ENCODE measurements at places on chromosomes 7 and 10.

- peak; percentile 65 for DNase-seq
Measured at GRCh38 chr10:100829097-100829870, 83.5 kb upstream of the SLF2 start.

- no peak for DNase-seq
Measured at GRCh38 chr10:88974012-88974411, 16.6 kb upstream of the FAS start.

DNA sequence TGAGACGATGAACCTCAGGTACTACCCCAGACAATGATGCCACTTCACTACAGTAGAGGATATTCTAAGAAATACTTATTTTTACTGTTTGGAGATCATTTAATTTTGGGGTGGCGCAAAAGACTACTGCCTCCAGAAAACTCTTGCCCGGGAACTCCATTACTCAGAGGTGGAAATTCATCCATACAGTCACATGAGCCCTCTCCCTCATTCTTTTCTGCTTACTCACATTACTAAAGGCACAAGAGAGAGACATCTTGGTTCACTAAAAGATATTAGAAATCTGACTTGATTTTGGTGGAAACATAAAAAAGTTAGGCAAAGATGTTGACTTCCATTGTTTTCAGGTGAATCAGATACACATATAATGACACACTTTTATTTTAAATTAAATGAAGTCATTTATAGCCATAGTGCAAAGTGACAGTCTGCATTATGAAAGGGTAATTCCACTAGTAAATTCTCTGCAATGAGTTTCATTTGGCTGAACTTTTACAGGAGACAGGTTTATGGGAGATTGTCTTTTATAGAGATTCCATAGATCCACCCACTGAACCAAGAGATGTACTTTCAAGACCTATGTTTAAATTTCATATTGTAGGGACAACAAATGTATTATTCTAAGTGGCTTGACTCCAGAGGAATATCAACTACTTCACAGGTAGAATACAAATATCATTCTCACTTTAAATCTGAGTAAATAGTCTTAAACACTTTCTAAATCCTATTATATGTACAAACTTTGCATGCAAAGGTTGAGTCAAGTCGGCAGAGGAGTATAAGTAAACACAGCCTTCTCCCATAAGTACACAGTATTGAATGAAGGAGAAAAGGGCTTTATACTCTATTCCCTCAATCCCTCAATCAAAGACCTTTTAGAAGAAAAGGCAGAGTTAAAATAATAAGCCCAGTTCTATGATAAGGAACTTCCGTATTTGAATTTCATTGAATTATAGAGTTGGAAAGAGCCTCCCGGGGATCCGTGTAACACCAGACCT is 18.8 kb downstream of the NEBL start:
- no peak for DNase-seq

DNA sequence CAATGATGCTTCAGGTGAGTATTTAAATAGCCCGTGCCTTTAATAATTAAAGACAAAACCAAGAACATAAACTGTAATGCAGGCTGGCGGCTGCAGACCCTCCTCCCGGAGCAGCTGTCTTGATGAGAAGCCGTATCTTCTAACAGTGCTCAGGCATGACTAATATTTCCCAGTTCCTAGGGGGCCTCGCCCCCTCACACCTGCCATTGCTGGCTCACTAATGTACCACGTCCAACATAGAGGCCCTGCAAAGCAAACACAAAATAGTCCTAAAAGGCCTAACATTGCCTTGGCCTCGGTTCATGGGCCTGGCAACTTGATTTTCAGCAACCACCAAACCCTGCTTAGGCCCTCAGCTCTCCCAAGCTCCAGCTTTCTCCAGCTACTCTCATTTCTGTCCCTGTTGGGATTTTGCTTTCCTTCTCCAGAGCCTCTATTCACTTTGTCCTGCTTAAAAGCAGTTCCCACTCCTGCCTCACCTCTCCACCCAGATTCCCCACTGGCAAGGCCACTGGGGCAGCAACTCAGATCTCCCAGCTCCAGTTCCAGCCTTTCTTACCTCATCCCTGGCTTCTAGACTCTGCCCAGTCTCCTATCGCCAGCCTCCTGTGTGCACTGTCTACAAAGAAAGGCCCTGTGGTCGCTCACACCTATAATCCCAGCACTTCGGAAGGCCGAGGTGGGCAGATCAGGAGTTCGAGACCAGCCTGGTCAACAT is 16.2 kb downstream of the SORBS1 start:
- DNase-seq = peak; percentile 19

DNA sequence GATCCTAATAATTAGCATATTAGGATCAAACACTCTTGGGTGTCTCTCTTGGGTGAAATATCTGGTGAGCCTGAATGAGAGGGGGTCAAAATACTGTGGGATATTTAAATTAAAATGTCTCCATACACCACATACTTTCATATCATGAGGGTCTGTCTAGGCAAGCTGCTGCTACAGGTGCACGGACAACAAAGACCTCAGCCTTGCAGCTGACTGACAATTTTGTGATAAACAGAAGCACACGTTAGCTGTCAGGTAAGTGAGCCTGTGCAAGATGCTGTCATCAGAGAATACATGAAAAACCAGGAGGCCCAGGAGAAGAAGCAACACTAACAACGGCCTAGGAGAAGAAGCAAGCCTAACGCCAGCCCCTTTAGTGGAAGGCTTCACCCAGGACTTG is 247.5 kb downstream of the ADARB2 start:
- DNase-seq = no peak

- peak; percentile 51 for DNase-seq
Measured at GRCh38 chr7:106425017-106425719, 140.4 kb upstream of the NAMPT start.

- DNase-seq = no peak
Measured at GRCh38 chr10:33412653-33413361, 78.3 kb upstream of the NRP1 start.

DNA sequence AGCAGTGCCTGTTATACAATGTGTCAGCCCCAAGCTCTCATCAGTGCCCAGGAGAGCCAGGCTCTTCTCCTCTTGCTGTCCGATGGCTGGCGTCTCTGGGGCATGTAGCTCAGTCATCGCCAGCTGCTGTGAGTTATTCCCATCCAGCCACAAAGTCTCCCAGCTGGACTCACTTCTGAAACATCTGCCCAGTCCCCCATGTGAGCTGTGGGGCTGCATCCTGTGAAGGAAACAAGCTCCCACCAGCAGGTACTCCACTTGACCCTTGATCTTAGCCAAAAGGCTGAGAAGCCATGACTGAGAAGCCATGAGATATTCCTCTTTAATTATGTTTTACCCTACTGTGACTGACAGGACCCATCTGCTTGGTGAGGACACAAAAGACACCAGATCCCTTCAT is 212.7 kb upstream of the IGFBP3 start:
- DNase-seq = no peak

DNA sequence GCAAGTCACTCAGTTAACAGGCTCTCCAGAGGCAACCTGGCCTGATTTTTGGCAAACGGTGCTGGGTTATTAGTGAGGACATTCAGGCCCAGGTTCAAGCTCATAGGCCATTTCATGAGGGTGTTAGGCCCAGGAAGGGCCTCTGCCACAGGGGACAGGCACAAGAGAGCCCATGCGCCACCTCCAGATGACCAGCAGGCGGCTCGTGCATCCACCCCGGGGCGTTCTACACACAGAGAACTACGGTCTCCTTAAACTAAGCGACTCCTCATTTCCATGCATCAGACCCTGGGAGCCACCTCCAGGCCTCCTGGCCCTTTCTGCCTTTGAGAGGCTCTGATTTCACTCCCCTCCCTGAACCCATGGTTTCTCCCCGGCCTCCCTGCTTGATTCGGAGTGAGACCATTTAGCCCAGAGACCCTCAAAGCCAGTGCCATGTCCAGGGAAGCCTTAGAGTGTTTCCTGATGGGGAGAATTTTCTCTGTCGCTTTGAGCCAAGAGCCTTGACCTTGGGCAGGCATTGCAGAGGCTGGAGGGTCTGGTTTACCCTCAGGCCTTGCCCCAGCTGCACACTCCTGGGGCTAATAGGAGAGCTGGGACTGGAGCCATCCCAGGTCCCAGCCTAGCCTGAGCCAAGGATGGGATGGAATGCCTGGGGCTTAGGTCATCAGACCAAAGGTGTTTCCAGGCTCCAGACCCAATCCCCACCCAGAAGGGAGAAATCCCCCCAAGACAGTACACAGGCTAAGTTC is 188.0 kb downstream of the GRID1 start:
- peak; percentile 48 for DNase-seq

DNA sequence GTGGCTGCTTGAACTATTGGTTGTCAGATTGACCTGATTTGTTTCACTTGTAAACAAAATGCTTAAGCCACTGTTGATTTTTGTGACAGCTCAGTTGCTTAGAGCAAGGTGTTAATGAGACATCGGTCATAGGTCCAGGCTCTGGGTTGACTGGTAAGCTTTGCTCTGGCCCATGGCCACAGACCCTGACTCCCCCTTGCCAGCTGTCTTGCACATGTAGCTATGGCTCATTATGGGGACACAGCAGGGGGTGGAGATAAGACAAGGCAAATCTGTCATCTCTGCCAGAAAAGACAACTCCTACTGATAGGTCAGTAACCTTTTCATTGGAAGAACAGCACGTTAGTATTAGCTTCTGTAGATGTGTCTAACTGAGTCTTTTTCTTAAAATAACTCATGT is 95.3 kb downstream of the KAT6B start:
- DNase-seq = peak; percentile 88

- no peak for DNase-seq
Measured at GRCh38 chr7:139936760-139937310, 107.8 kb downstream of the TBXAS1 start.

GRCh38 chr10:27822301-27822700 is 76.7 kb upstream of the MKX start:
- peak; percentile 59 for DNase-seq

DNA sequence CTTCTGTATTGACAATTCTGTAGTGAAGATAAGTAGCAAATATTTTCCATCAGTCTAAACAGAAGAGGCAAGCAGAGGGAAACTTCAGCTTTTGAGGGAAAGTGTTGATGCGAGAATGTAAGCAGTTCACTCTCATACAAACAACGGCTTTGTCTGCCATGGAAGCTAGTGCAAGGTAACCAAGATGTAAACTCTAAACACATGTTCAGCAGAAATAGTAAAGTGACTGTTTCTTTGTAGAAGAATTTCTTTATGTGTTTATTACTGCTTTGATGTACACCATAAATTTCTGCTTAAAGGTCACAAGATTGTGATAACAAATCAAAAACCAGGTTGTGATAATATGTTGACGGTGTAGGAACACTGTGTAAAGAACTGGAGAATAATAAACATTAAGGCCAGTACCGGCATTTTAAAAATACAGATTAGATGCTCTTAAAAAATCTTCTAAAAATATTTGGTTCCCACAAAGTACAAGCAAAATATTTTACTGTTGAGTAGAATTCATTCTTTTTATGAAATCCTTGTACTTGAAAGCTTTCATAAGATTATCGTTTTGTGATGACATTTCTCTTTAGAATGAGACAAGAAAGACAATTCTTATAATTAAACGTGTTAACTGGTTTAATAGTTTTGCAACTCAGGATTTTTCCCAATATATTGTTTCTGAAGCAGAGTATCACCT is 34.2 kb downstream of the SEMA3C start:
- DNase-seq = no peak

GRCh38 chr10:85187047-85187446 is 858.7 kb downstream of the CCSER2 start:
- no peak for DNase-seq

GRCh38 chr10:14812271-14812670 is 25.6 kb downstream of the CDNF start:
- DNase-seq = no peak

DNA sequence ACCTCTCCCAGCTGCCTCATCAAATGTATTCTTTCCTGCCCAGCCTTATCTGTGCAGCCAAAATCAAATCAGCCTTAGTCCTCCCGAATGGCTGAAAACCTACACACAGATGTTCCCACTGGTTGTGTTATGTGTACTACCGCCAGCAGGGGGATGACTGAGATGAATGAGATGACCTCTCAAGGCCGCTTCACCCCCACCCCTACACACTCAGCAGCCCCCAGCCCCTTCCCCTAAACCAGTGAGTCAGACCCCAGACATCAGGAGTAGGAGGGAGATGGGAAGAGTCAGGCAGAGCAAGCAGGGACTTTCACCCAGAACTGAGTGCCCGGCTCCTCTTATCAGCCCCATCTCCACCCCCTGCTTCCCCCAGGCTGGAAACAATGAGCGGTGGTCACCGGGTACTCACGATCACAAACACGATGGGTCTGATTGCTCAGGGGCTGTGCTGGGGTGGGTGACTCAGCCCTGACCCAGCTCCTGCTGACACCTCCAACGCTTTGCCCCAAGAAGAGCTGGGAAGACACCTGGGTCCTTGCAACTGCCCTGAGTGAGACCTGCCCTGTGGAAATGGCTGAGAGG is 6.5 kb upstream of the C10orf105 start:
- DNase-seq = no peak

DNA sequence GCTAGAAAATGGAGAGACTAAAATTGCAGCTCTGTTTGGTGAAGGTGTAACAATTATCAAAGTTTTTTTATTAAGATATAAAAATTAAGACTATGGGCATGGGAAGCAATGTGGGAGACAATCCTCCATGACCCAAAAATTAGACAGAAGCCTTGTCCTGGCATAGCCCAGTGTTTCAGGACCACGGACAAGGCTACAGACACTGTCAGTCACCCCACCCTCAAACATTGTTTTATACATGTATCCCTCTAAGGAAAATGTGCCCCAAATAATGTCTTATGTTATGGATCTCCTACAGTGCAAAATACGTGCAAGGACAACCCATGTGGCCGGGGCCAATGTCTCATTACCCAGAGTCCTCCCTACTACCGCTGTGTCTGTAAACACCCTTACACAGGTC is 24.0 kb downstream of the HABP2 start:
- DNase-seq = peak; percentile 68

GRCh38 chr7:30727061-30727945 is 24.6 kb upstream of the INMT start:
- no peak for DNase-seq

- DNase-seq = no peak
Measured at GRCh38 chr10:35448687-35449662, 112.7 kb downstream of the CCNY start.

DNA sequence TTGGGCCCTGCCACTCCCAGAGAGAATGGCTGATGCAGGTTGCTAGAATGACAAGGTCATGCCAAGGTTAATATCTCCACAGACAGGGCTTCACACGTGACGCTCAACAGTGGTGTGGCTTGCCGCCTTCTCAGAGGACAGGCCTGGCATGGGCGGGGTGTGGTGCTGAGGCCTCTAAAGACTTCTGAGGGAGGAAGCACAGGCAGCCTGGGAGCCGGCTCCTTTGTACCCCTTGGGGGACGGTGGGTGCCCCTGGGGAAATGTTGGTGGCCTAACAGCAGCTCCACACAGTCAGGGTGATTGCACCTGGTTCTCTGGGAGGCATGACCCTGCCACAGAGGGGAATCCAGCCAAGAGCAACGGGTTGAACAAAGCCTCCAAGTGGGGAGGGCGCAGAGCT is 115.1 kb downstream of the PKD1L1 start:
- DNase-seq = no peak

- DNase-seq = peak; percentile 80
Measured at GRCh38 chr10:110643653-110644597, at the start of gene RBM20. Gene RBM20 (plus strand): TSS chr10:110644336. CDS start chr10:110644455, 119 bp downstream.

DNA sequence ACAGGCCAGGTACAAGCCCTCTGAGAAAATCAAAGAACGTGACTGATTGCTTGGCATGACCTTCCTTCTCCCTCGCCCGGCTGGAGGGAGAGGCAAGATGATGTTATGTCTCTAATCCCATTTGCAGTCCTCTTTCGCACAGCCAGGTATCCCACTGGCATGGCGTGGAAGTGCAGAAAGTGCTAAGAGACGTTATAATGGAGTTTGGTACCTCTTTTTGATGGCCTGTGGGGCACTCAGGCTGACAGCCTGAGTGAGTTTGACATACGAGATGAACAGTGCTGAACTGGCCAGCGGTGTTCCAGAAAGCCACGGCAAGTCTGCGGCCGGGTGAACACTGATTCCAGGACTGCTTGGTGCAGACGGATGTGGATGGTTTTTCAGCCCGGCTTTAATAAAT is 241.6 kb downstream of the RAB11FIP2 start:
- peak; percentile 54 for DNase-seq

All from eye (tissue), 1 donor.